Stimulated activated CD4-positive, alpha-beta T cell treated with anti-CD3 and anti-CD28 coated beads, Interleukin-1b, Interleukin-23, amount 100 ng/mL, for 1 hour (primary cell): ENCODE measurements at places on chromosomes 4 and X.

GRCh38 chr4:90852237-90852636, 725.0 kb downstream of the CCSER1 start:
- no peak for DNase-seq

GRCh38 chr4:189809241-189809735, 131.4 kb upstream of the FRG1 start:
- DNase-seq = no peak

- DNase-seq = no peak
Measured at GRCh38 chr4:137267024-137267423, 265.3 kb downstream of the PCDH18 start.

DNA sequence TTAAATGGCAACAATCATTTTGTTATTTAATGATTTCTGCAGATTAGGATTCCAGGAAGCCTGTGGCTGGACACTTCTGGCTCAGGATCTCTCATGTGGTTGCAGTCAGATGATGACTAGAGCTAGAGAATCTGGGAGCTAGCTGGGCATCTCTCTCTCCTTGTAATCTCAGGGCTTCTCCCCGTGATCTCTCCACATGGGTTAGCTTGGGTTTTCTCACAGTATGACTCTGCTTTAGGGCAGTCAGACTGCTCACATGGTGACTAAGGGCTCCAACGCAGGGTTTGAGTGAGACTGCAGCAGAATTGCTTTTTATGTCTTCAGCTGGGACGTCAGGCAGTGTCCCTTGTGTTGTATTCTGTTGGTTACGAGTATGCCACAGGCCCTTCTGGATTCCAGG, 361.4 kb downstream of the CBLL2 start:
- DNase-seq = no peak

GRCh38 chr4:151581570-151581969, 172.6 kb downstream of the FHIP1A start:
- no peak for DNase-seq

- no peak for DNase-seq
Measured at GRCh38 chr4:154361450-154361849, 130.1 kb downstream of the DCHS2 start.

- no peak for DNase-seq
Measured at GRCh38 chr4:143026459-143027170, 158.1 kb upstream of the USP38 start.

- no peak for DNase-seq
Measured at GRCh38 chr4:67549123-67549522, 3.8 kb upstream of the CENPC start.

DNA sequence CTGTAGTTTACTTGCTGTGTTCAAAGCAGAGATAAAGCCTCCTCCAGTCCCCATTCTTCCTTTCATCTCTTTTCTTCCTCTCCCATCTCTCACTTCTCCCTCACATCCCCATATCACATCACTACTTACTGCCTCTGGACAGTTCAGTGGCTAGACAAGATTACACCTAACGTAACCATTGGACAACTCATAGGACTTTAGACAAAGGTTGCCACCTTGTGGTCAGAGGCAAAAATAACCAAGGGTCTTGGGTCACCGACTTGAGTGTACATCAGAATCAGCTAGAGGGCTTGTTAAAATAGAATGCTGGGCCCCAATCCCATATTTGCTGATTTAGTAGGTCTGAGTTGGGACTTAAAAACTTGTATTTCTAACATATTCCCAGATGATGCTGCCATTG, 109.3 kb upstream of the DGKK start:
- DNase-seq = no peak

GRCh38 chrX:8984231-8984630, 49.7 kb downstream of the FAM9B start:
- DNase-seq = no peak

GRCh38 chr4:7192252-7193029, at the start of gene SORCS2:
SORCS2 (plus strand) TSS chr4:7192538.
- no peak for DNase-seq

- no peak for DNase-seq
Measured at GRCh38 chrX:43861750-43862149, 20.5 kb downstream of the MAOB start.

GRCh38 chrX:15221321-15221720, 48.6 kb downstream of the ASB9 start:
- DNase-seq = no peak

GRCh38 chr4:76726176-76726575, 171.8 kb downstream of the SOWAHB start:
- DNase-seq = no peak

DNA sequence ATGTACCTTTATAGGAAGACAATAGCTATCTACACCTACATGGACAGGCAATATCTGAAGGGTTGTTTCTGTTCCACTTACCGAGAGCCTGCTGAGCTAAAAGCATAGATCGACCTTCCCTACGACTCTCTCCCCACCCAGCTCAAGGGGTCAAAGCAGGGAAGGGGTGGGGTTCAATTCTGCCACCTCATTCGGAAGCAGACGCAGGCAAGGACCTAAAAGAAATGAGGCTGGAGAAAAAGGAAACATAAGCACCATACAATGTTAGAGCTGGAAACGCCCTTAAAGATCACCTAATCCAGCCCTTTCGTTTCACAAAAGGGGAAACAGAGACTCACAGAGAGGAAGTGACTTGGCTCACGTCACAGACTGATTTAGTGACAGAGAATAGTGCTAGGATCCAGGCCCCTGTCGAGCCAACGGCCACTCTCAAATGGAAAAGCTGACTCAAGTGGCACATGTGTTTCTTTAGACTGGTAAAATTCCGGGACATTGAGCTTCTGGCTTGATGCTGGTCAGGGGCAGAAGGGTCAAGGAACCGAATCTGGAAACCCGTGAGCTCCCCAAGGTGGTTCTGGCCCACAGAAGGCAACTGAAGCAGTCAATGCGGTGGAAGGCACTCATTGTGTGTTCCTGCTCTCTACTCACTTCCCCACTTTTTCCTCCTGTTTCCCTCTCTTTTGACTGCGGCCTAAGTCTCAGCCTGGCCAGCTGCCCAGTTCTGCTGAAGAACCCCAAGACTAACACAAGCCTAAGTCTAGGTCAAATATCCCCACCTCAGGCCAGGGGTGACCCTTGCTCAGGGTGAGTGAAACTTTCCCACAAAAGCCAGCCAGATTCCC, 7.5 kb downstream of the SEPTIN6 start:
- DNase-seq = no peak

DNA sequence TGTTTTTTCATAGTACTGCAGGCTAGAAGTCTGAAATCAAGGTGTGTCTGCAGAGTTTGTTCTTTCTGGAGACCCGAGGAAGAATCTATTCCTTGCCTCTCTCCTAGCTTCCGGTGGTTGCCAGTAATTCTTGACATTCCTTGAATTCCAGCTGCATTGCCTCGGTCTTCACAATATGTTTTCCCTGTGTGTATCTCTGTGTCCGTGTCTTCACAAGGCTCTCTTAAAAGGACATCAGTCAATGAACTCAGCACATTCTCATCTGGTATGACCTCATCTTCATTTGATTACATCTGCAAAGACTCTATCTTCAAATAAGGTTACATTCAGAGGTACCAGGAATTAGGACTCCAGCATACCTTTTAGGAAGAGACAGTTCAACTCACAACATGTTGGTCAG, 163.4 kb downstream of the BANK1 start:
- DNase-seq = no peak

- no peak for DNase-seq
Measured at GRCh38 chr4:113146876-113147358, 97.5 kb downstream of the ANK2 start.

DNA sequence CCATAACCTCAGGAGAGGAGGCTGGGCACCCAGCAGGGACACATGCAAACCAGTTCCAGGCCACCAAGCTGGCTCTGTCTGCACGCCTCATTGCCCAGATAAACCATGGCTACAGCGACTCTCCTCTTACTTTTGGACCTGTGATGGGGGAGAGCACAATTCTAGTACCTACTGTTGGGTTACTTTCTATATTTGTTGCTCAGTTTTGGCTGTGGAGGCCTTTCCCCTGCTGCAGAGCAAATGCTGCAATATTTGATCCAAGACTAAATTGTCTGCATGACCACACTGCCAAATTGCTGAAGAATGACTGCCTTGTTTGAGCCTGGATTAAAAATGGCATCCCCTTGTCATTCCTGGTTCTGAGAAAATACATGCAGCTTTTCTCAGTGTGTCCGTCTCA, 253.5 kb downstream of the ARHGAP10 start:
- DNase-seq = no peak

- no peak for DNase-seq
Measured at GRCh38 chr4:182574706-182575105, 331.5 kb downstream of the TENM3 start.

DNA sequence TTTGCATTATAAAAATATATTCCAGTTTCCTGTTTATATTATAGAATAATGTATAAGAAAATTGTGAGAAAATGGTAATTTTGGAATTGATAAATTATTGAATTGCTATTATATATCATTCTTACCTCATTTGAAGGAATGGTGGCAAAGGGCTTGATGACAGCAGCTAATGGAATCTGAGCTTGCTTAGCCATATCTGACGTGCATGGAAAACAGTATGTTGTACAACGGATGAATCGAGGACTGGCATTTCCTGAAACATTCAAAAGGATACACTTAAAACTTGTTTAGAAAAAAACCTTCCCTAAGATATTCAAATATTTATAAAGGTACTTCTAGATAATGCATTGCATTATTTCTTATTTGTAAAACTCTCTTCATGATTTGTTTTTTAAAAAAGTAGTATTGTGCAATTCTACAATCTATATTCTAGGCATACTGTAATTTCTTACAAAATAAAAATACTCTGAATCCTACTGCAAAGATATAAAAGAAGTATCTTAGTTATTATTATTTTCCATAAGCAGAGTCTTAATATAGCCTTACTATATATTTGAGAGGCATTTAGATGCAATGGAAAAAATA, 38.3 kb downstream of the SEC24D start:
- no peak for DNase-seq

DNA sequence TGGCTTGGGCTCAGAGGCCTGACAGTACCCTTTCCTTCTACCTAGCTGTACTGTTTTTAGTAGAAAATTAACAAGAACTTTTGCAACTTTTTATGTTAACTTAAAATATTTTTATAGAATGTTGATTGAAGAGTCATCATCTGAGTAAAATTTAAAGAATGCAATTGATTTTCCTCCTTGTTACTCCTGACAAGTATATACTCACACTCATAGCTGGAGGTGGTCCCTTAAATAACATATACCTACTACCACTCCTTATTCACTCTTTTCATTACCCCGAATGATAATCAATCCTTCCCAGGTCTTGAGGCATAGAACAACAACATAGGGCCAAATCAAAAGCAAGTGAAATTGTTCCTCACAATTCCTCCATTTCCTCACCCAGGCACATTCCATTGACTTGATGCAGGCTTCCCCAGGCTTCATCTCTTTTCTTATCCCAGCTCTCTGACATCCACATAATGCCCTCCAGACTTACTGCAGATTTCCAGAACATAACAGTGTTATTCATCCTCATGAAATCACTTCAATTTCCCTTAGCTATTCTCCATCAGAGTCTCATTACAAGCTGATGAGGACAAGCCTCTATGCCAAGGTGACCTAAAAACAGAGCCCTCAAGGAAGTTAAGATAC, 73.2 kb upstream of the ANXA10 start:
- DNase-seq = no peak

DNA sequence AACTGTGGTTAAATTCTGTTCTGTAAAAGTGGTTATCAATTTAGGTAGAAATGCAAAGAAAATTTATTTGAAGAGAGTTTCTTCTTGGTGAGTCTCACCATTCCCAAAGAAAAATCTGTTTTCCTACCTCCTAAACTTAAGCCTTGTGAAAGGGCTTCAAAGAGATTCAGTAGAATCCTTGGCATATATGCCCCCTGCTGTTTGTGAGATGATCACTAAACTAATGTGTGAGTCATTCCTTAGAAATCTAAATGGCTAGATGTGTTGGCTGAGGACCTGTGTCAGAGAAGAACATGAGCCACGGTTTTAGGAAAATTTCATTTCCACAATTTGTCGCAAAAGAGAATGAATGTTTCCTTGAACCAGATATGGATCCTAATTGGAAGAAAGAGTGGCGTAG, 260.9 kb downstream of the SLC7A11 start:
- DNase-seq = no peak

DNA sequence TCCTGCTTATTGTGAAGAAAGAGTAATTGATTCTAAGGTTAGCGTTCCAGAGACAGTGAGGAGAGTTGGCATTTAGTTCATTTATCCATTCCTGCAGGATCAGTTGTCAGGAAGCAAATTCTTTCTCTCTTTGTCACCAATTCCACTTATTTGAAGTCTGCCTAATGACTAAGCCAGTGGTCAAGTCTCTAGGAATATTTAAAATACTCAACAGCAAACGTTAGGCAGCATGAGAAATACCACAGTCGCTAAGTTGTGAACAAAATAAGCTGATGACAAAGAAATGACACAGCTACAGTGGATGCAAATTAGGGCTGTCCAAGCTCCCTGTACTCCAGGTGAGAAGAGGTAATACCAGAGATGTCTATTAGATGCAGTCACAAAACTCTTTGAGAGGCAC, 6.6 kb upstream of the MAGEB17 start:
- no peak for DNase-seq

GRCh38 chr4:147924604-147925412, 192.9 kb downstream of the ARHGAP10 start:
- no peak for DNase-seq

- DNase-seq = no peak
Measured at GRCh38 chr4:164304101-164304639, 449.8 kb upstream of the SMIM31 start.

- DNase-seq = no peak
Measured at GRCh38 chr4:99207069-99207743, 11.8 kb downstream of the ADH6 start.

- no peak for DNase-seq
Measured at GRCh38 chrX:119247702-119248101, 11.6 kb downstream of the PGRMC1 start.

DNA sequence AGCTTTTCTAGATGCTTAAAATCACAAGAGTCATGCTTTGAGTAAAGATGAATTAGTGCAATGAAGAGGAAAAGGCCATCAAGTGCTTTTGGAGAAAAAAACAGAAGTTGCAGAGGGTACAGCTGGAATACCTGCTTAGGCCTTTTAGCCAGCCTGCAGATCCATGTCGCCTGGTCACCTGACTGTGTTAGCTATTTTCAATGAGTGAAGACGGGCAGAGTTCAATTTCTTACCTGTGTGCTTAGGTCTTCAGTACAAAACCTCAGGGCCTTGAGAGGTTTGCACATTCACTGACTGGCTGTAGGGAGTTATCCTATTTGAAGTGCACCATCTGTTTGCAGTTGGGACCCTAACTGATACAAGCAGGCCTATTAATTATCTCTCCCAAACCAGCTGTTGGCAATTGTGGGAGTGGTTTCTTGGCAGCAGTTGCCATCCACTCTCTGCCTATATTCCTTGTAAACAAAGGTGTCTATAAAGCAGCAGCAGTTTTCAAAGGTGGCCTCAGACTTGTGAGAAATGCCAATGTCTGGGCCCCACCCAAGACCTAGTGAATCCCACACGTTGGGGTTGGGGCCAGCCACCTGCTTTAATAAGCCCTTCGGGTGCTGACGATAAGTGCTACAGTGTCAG, 16.3 kb upstream of the FAT1 start:
- DNase-seq = no peak

- DNase-seq = no peak
Measured at GRCh38 chrX:121854614-121854911, 807.2 kb downstream of the GLUD2 start.
